ENCODE measurements at places on chromosomes 16 and 17.
A peak's percentile ranks its signal among the peaks of the same experiment; 100 is the strongest.

DNA sequence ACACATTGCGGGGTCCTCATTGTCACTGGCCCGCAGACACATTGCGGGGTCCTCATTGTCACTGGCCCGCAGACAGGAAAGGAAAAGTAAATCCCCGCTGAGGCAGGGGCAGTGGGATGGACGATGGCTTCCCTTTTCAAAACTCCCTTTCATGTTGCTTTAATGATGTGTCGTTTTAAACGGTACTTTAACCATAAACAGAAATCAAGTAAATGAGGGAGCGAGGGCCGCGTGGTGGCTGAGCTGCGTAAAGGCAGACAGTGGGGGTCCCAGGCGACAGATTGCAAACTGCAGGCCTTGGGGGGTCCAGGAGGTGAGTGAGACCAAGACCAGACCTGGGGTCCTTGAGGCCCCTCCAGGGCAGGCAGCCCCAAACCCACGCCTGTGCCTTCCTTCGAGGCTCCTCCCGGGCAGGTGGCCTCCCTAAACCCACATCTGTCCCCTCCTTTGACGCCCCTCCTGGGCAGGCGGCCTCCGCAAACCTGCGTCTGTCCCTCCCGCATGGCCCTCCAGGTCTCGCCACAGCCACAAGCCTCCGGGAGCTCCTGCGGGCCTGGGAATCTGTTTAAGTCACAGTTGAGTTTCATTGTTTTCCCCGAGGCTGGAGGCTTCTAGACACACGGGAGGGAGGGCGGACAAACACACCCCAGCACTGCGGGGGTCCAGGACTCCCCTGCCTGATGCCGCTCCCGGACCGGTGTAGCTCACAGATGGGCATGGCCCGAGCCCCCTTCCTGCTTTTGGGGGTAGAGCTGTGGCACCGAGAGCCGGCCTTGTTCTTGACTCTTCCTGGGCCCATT is 7.3 kb downstream of the PIEZO1 start:
- no peak for DNase-seq

GRCh38 chr17:75843577-75844529 is at the start of gene UNC13D:
TSS of gene UNC13D (minus strand) at chr17:75844404. CDS start at chr17:75844337, 67 bp downstream.
- peak; percentile 47 for DNase-seq

- DNase-seq: no peak
These were observed 209.1 kb downstream of the SLC39A11 start for GRCh38 chr17:72883351-72883750.

- DNase-seq: no peak
These were observed 197.3 kb downstream of the SOX9 start for GRCh38 chr17:72318131-72318530.

DNA sequence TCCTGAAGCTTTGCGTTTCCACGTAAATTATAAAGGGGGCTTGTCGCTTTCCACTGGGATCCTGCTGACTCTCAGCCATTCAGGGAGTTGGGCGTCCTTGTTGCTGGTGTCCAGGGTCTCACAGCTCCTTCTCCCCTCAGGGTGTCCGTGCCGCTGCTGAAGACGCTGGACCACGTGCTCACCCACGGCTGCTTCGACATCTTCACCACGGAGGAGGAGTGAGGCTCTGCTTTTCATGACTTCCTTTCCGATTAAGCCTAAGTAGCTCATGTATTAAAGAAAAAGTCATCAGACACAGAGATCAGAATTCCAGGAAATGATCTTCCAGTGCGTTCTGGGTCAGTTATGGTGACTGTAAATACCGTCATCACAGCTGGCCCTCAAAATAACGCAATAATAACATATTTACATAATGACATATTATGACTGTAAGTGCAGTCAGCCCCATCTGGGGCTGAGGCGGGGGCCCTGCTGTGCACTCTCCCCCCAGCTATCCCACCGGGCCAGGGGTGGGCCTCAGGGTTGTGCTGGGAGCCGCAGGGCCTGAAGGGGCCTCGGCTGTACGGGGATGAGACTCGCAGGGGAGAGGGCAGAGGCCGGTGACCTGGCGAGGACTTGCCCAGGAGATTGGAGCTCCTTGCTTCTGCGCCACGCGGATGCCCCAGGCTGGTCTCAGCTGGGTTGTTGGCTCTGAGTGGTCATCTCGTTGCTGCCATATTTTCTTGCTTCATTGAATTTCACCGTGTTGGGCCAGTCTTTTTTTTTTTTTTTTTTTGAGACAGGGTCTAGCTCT is 92.9 kb upstream of the ZNF750 start:
- DNase-seq: no peak

GRCh38 chr16:18942061-18942460 is 15.9 kb upstream of the SMG1 start:
- no peak for DNase-seq

DNA sequence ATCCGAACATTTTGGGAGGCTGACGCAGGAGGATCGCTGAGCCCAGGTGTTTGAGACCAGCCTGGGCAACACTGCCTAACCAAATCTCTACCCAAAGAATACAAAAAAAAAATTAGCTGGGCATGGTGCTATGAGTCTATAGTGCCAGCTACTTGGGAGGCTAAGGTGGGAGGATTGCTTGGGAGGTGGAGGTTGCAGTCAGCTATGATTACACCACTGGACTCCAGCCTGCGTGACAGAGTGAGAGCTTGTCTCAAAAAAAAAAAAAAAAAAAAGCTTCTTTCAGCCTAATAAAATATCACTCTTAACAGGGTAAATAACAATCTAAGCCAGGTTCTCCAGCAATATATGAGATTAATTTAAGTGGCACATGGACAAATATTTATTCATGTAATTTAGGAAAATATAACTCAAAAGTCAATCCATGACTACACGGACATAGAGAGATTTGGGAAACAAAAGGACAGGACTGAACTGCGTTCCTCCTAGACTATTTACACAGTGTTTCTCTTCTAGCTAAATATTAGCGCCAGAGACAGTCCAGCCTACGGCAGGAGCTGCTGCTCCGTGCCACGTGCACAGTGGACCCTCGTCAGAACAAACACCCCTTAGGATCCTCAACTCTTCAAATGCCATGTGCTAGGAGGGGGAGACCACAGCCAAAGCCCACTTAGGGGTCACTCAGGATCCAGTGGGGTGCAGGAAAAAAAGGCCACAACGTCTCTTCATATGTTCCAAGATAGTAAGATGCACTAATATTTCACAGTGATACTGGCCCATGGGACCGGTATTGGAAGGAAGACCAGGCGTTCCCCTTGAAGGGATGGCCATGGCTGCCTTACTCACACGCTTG is 8.7 kb downstream of the USP36 start:
- no peak for DNase-seq

- DNase-seq: no peak
These were observed 333.1 kb downstream of the CPPED1 start for GRCh38 chr16:12470311-12471229.

GRCh38 chr16:73298562-73298961 is 250.6 kb upstream of the ZFHX3 start:
- DNase-seq: no peak

DNA sequence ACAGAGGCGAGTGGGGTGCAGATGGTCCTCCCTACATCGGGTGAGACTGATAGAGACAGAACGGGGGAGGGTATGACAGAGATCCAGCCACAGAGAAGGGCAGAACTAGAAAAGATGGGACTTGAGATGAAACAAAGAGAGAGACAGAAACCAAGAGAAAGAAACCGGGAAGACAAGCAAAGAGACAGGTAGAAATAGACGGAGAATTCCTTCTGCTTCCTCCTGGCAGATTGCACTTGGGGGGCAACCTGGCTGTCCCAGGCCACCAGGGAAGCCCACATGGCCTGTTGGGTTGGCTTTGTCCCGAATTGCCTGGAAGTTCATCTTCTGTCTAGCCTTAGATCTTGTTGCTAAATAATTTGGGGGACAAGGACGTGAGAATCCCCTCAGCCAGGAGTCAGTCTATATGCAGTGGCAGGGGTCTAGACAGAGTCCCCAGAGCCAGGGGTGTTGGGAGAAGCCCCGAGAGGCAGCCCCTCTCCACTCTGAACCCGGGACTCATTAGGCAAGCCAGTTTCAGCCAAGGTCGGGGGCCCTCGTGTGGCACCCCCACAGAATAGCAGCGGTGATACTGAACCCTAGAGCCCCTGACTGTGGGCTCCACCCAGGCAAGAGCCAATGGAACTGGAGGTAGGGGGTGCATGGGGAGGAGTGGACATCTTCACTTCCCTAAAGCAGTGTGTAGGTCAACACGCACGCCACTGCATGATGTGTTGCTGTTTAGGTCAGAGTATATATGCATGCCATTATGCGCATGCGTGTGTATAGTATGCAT is 627 bp upstream of the TSPOAP1 start:
- DNase-seq: peak; percentile 80

DNA sequence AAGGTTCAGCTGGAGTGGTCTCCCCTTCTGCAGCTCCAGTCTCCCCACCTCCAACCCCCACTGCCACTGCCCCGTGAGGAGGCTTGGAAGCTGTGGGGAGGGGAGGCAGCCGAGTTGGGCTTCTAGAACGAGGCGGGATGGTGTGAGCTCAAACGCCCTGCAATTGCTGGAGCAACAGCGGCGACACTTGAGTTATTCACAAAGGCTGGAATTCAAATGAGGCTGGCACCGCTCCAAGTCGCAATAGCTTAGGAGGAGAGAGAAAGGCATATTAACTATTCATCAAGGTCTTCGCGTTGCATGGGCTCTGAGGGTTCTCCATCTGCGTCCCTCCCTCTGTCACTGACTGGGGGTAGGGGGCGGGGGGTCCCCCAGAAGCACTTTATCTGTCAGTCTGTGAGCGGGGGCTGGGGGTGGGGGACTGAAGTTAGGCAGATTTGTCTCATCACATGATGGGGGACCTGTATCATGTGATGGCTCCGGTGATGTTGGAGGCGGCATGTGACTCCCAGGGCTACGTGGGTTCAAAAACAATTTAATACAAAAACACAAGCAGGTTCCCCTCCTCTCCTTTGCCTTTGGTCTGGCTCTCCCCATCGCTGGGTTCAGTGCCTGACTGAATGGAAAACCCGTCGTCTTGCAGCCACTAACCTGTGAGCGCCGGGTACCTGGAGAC is 70.5 kb downstream of the RBBP6 start:
- no peak for DNase-seq

GRCh38 chr17:39794249-39794970 is 56.7 kb downstream of the GRB7 start:
- DNase-seq: no peak

GRCh38 chr17:48054238-48055185 is 6.4 kb downstream of the NFE2L1 start:
- no peak for DNase-seq

DNA sequence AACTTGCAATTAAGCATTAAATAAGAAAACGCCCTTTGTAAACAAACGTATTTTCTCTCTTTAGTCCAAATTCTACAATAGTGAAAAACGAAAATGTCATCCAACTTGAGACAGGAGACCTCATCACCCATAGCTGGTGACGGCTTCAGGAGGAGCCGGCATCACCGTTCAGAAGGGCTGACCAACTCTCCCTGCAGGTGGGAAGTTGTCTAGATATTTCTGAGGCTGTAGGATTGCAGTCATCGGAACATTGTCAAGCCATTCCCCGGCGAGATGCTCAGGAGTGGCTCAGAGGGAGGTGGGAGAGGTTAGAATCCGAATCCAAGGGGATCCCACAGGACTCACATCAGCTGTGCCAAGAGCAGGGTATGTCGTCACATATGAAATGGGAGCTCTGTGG is 76.7 kb downstream of the RBFOX3 start:
- no peak for DNase-seq

GRCh38 chr17:72846399-72846798 is 246.1 kb downstream of the SLC39A11 start:
- DNase-seq: no peak

DNA sequence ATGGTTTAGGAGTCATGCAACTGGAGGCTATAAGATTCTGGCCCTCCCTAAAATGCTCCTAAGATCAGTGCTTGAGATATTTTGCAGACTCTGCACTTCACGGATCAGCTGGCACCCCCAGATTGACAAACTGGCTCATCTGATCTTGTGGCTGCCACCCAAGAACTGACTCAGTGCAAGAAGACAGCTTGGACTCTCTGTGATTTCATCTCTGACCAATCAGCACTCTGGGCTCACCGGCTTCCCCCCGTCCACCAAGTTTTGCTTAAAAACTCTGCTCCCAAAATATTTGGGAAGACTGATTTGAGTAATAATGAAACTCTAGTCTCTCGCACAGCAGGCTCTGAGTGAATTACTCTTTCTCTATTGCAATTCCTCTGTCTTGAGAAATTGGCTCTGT is 26.3 kb upstream of the CCL2 start:
- no peak for DNase-seq

DNA sequence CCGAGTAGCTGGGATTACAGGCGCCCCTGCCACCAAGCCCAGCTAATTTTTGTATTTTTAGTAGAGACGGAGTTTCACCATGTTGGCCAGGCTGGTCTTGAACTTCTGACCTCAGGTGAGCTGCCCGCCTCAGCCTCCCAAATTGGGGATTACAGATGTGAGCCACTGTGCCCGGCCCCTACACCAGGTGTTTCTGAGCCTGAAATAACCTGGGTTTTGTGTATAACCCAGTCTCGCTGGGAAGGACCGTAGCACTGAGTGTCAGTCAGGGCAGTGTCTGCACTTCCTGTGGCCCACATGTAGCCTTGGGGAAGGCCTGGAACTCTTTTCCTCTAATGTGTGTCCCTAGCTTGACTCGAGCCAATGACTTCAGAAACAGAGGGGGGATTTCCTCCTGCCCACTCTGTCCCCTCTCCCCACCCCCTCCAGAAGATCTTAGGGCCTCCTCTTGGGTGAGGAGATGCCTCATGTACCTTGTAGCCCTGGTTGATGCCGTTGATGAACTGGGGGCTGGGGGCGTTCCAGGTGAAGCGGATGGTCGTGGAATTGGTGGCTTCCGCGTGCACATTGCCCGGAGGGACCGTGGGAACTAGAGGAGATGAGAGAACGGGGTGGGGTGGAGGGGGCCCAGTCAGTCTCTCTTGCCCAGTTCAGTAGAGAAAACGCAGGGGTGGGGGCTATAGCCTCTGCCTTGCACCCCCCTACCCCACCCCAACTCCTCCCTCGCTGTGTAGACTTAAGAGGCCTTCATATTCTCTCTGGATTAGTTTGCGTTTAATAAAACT is 102.6 kb upstream of the CDC42EP4 start:
- DNase-seq: no peak

- no peak for DNase-seq
These were observed 49.9 kb upstream of the SREBF1 start for GRCh38 chr17:17886726-17887125.

GRCh38 chr16:23527961-23528643 is 17.8 kb upstream of the GGA2 start:
- DNase-seq: no peak

GRCh38 chr17:19274893-19275292 is 37.7 kb downstream of the EPN2 start:
- no peak for DNase-seq

- DNase-seq: no peak
These were observed 756.0 kb upstream of the RBFOX1 start for GRCh38 chr16:6576606-6577005.

GRCh38 chr16:85940214-85940613 is 41.3 kb downstream of the IRF8 start:
- no peak for DNase-seq

DNA sequence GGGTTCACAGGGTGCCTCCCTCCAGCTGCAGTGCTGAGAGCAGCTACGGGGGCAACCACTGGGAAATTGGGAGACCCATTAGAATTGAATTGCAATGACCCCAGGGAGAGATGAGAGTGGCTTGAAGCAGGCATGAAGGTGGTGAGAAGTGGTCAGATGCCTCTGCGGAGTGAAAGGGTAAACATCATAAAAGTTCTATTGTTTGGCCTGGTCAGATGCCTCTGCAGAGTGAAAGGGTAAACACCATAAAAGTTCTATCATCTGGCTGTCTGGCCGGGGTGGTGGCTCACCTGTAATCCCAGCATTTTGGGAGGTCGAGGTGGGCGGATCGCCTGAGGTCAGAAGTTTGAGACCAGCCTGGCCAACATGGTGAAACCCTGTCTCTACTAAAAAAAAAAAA is 53.5 kb downstream of the TNFRSF13B start:
- DNase-seq: no peak

- no peak for DNase-seq
These were observed 369.5 kb downstream of the SEC14L1 start for GRCh38 chr17:77510133-77510796.

- DNase-seq: no peak
These were observed 188.6 kb upstream of the PSMD7 start for GRCh38 chr16:74107795-74108610.
